ENCODE measurements at places on chromosomes 3 and 15.

DNA sequence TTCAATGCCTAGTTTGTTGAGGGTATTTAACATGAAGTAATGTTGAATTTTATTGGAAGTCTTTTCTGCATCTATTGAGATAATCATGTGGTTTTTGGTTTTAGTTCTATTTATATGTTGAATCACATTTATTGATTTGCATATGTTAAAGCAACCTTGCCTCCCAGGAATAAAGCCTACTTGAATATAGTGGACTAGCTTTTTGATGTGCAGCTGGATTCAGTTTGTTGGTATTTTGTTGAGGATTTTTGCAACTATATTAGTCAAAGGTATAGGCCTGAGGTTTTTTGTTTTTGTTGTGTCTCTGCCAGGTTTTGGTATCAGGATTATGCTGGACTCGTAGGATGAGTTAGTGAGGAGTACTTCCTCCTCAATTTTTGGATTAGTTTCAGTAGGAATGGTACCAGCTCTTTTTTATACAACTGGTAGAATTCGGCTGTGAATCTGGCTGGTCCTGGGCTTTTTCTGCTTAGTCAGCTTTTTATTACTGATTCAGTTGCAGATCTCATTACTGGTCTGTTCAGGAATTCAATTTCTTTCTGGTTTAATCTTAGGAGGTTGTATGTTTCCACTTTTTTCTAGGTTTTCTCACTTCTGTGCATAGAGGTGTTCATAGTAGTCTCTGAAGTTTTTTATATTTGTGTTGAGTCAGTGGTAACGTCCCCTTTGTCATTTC, 209.8 kb upstream of the RBMS3 start:
- DNase-seq: no peak

- DNase-seq: no peak
Measured at GRCh38 chr3:27271890-27272289, 97.3 kb downstream of the NEK10 start.

- no peak for DNase-seq
Measured at GRCh38 chr3:77303955-77304699, 264.2 kb downstream of the ROBO2 start.

DNA sequence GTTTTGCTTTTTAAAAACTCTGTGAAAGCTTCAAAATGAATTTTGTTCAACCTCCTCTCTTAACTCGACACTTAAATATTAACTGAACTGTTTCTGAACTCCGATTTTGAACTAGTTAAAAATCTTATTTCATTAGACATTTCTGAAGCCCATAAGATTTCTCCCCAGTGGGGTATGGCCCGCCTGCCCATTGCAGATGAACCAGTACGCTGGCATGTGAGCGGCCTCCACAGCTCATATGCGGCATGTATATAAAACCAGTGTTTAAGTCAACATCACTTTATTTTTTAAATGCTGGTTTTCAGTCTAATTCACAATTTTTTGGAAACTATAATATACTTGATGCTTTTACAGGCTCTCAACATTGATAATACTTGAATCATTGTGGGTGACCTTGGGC, 50.2 kb downstream of the CPN2 start:
- no peak for DNase-seq

DNA sequence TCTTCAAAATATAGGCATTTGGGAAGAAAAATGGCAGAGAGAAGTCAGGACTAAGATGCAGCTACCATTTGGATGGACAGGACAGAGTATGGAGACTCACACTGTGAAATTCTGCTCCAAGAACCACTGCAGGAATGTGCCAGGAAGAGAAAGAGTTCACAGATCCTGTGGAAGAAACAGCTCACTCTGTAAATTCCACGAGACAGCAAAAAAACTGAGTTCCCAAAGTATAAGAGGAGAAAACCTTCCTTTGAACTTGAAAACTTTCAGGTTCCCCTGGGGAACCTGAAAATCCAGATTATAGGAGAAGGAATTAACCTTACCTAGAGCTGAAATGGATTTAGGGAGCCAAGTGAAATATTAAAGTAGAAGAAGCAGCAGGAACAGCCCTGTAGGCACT, 137.1 kb downstream of the PLCH1 start:
- no peak for DNase-seq
